ENCODE measurements at places on chromosomes 13 and 19.

DNA sequence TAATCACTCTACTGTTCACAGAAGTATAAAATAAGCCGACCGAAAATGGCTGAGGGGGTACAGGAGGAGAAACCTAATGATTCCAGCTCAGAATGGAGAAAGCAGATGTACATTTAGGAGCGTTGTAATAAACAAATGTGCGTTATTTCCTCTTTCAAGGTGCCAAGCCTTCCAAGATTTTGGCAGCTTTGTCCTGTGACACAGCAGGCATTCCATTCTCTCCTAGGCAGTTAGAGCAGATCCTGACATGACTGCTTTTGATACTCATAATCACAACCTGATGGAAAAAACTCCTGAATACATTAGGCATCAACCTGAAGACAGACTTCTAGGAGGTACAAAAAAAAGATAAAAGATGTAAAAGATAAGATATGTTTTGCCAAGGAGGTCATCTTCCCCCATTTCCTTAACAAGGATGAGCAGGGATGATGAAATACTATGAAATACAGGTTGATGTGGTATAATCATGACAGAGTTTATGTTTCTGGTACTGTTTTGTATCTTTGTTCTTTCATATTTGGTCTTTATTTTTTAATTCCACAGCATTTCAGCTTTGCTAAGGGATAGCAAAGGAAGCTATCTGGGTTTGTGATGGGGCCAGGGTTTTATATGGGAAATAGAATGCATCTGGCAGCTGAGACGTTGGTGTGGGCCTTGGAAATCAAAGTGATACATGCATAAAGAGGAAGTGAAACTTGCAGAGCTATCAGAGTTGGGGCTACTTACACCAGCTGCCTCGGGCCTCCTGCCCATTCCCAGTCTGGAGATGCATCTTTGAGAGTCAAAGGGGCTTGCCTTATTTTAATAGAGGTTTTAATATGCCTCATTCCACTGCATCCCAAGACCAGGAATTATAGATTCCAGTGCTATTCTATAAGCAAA is 222.5 kb downstream of the OXGR1 start:
- DNase-seq = peak; percentile 14

DNA sequence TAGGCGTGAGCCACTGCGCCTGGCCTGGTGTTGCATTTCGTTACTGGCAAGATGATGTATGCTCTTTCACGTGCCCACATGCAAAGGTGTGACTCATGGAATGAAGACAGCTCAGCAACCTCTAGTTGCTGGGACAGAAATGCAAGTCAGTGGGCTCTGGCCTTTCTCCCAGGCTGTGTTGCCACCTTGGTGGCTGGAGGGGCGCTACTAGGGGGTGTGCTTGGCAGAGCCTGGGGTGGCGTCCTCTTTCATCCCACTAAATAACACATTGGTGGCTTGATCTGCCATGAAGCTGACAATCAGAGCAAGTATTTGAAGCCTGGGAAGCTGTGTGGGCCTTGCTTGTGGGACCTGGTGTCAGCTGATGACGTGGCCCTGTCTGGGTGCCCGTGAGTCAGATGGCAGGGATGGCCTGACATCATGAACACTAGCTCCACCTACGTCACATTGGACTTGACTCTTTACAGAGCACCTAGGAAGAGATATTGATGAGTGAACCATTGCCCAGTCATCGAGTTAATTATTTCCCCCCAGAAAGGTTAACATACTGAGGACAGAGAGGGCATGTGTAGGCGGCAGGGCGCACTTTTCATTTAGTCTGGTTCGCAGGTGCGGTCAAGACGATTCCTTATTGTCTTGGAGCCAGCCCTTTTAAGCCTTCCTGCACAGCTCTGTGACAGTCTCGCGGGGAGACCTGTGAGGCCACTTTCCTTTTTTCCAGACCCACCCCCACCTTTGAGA is 154.2 kb downstream of the TM9SF2 start:
- no peak for DNase-seq

DNA sequence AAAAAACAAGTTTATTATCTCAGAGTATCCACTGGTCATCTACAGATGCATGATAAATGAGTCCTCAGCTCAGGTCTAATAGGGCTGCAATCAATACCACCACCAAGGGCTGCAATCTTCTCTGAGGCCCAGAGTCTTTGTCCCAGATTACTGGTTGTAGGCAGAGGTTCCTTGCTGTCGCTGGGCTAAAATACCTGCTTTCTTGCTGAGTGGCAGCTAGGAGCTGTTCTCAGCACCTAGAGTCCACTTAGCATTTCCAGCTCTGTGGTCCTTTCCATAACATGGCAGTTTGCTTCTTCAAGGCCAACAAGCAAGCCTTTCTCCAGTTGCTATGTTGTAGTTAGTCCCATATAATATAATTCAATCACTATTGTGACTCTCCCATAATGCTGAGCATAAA is 351.3 kb downstream of the SLITRK1 start:
- DNase-seq = no peak

- no peak for DNase-seq
Measured at GRCh38 chr13:26820871-26821270, 60.3 kb upstream of the GPR12 start.

Measured in NCI-H345 (cell line).